ENCODE measurements at places on chromosomes 3 and 15.

GRCh38 chr15:75867449-75867848 is 24.2 kb downstream of the UBE2Q2 start:
- no peak for DNase-seq

DNA sequence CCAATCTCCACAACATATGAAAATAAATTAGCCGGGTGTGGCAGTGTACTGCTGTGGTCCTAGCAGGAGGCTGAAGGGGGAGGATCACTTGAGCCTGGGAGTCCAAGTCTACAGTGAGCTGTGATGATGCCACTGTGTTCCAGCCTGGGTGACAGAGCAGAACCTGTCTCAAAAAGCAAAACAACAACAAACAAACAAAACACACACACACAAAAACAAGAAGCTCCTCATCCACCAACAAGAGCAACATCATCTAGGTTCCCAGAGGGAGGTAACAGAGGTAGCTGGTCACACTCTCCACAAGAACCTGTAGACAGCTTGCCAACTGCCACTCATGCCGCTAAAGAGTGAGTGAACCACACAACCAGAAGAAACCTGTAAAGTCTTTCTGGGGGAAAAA is 34.8 kb downstream of the PTPN9 start:
- DNase-seq = no peak

DNA sequence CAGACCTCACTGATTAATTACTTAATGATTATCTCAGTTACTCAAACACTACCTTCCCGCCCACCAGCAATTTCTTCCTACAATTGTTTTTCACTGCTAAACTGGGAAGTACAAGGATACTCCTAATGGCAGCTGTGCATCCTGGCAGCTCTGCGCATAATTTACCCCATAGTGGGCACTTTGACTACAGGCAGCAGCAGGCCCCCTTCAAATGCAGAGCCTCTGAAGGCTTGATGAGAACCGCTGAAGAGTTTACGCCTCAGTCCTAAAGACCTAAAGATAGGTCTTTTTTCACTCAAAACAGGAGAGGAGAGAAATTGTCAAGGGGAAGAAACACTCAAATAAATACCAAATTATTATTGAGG is 10.7 kb downstream of the CCDC32 start:
- no peak for DNase-seq

GRCh38 chr3:177195242-177195991 is 1.9 kb downstream of the TBL1XR1 start:
- no peak for DNase-seq

DNA sequence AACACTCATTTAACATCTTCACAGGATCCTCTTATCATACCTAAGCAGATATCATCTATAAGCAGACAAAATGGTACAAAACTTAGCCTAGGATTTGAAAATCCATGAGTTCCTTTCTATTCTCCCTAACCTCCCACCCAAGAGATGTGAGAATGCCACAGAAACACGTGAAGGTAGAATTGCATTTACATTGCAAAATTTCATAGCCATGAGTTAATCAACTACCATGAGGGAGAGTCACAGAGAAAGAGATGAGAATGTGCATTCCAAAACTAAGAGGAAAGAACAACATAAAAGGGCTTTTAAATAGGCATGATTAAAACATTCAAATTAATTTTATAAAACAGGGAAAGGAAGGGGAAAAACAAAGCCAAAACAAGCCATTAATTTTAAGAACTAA is 806.2 kb downstream of the NTRK3 start:
- DNase-seq = no peak

DNA sequence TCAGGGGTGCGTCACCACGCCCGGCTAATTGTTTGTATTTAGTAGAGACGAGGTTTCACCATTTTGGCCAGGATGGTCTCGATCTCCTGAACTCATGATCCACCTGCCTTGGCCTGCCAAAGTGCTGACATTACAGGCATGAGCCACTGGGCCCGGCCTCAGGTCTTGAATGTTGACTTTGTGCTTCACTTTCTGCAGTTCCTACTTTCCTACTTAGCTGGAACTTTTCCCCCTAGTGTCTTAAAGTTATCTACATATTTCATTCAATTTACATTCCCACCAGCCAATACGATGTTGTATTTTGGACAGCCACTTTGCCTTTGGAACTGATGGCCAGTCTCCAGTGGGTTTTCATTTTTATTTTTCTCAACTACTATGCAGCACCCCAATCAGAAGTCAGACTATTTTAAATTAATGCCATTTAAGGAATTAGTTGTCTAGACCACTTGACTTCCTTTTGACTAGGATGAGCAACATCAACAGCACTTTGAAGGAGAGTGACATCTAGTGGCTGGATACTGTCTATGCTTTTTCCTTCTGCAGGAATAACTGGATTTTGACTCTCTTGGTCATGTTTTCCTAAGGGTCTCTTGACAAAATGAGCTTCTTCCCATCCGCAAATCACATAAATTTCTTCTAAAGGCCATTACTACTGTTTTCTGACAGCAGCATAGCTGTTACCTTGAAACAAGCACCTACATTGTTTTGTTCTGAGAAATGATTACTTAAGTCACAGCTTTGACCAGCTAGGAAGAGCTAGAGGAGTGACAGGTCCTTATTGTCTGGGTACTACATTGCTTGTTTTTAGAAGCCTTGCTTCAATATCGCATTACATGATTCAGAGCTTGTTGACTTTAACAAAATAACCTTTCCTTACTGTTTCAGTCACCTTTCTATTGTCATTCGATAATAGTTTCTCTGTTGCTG is 140.2 kb downstream of the ITPR1 start:
- no peak for DNase-seq

GRCh38 chr15:74010929-74011540 is 16.5 kb downstream of the PML start:
- DNase-seq = no peak

DNA sequence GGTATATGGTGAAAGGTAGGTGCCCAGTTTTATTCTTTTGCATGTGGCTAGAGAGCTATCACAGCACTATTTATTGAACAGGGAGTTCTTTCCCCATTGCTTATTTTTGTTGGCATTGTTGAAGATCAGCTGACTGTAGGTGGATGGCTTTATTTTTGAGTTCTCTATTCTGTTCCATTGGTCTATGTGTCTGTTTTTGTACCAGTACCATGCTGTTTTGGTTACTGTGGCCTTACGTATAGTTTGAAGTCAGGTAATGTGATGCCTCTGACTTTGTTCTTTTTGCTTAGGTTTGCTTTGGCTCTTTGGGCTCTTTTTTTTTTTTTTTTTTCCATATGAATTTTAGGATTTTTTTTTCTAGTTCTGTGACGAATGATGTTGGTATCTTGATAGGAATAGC is 139.2 kb upstream of the CTNNB1 start:
- DNase-seq = no peak

GRCh38 chr3:50260942-50261441 is 8.0 kb upstream of the SEMA3B start:
- DNase-seq = no peak

DNA sequence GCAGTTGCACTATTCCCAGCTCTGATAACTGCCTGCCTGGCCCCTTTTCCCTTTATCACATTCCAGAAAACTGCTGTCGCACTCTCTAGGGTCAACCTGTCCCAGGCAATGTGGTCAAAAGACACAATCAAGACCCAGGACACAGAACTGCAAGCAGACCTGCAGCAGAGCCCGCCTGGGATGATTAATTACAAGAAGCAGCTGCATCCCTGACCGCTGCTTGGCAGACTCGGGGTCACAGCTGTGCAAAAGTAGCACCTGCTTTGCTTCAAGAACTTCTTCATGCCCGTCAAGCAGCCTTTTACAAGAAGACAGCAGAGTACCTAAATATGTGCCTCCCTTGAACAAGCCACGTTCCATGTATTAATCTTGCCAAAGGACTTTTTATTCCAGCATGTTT is 120.0 kb upstream of the ST8SIA2 start:
- DNase-seq = no peak

GRCh38 chr3:117666812-117667211 is 957.2 kb downstream of the TUSC7 start:
- no peak for DNase-seq

GRCh38 chr15:77342807-77343206 is 77.1 kb downstream of the PEAK1 start:
- DNase-seq = no peak

All from stimulated activated CD8-positive, alpha-beta memory T cell treated with anti-CD3 and anti-CD28 coated beads, Interleukin-7, amount 100 ng/mL, for 24 hours (primary cell).